ENCODE measurements at places on chromosomes 11 and 22.
A peak's percentile ranks its signal among the peaks of the same experiment; 100 is the strongest.

DNA sequence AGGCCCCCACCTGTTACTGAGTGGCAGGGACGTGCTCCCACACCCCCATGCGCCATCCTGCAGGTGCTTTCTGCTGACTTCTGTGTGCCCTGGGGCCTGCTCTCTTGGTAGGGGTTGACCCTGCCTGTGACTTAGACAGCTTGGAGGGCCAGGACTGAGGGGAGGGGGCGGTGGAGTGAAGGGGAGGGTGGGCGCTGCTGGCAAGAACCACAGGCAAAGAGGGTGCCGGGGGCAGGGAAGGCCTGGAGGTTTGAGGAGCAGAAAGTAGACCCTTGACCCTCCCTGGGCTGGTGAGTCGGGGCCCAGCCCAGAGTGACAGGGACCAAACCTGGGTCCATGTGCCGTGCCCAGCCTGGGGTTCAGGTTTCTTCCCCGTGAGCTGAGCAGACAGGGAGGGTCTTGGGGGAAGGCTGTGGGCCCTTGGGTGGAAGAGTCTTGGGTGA lies 17.8 kb downstream of the KCNQ1 start:
- H3K36me3 ChIP-seq: no peaks in the 10 kb centered on the region
- H3K4me1 ChIP-seq: peaks cover 5% of the 10 kb centered on the region
- DNase-seq: no peak
- no peak overlapping the region for H3K27ac ChIP-seq
- no peak overlapping the region for H3K4me3 ChIP-seq

GRCh38 chr11:14641801-14642200 lies 1.8 kb upstream of the PDE3B start:
- H3K4me1 ChIP-seq: peaks cover 7% of the 10 kb centered on the region
- H3K36me3 ChIP-seq: no peaks in the 10 kb centered on the region
- DNase-seq: no peak
- H3K27ac ChIP-seq: no peak overlapping the region
- no peak overlapping the region for H3K4me3 ChIP-seq

DNA sequence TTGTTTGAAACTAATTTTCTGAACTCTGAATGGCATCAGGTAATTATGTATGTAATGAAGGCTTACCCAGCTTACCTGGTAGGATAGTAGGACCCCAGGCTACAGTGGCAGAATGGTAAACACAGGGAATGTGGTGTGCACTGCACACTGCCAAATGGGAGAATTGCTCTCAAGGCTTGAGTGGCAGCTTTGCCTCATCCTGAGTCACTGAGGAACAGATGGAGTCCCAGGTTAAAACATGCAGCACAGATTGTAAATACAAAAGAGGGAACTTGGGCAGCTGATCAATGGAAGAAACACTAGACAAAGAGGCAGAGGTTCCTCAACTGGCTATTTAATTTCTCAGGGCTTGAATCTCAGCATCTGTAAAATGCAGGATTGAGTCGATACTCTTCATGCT lies 24.4 kb downstream of the GPR83 start:
- DNase-seq: no peak
- H3K27me3 ChIP-seq: no peaks in the 10 kb centered on the region
- H3K36me3 ChIP-seq: no peaks in the 10 kb centered on the region
- H3K4me1 ChIP-seq: no peaks in the 10 kb centered on the region

GRCh38 chr11:43419460-43419859 lies 60.7 kb downstream of the TTC17 start:
- no peak overlapping the region for H3K27ac ChIP-seq
- no peaks in the 10 kb centered on the region for H3K4me1 ChIP-seq
- H3K4me3 ChIP-seq: no peak overlapping the region
- no peaks in the 10 kb centered on the region for H3K27me3 ChIP-seq
- H3K36me3 ChIP-seq: peaks cover 12% of the 10 kb centered on the region
- DNase-seq: peak; percentile 45

DNA sequence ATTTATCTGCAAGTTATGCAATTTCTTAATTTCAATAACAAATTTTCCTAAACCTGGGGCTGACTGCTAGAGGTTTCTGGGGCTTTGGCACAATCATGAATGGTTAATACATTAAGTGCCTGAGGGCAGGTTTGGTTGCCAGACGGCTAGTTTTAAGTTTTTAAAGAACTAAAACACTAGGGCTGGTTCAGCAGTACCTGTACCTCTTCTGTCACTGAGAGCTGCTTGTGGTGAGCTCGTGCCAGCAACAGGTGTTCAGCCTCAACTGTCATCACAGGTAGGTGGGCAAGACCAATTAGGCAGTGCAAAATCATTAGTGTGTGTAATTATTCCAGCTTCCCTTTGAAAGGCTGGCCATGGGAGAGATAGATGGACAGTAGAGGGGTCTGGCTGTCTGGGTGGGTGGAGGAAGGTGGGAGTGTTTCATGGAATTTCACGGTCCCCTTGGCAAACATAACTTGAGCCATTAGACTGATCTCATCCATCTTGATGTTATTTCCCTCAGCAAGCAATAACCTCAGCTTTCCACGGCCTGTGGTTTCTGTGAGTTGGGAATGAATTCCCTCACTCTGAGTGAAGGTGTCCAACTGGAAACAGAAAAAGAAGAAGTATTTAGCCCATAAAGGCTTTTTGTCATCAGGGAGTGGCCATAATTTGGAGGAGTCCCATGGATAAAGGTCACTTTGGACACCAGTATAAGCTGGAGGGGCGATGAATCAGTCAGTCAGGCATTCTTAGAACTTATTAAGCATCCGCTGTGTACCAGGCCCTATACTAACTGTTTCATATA lies 114.8 kb downstream of the SNX19 start:
- H3K36me3 ChIP-seq: no peaks in the 10 kb centered on the region
- DNase-seq: peak; percentile 35
- H3K27ac ChIP-seq: no peak overlapping the region
- H3K4me3 ChIP-seq: no peak overlapping the region
- H3K27me3 ChIP-seq: no peaks in the 10 kb centered on the region
- no peaks in the 10 kb centered on the region for H3K4me1 ChIP-seq

DNA sequence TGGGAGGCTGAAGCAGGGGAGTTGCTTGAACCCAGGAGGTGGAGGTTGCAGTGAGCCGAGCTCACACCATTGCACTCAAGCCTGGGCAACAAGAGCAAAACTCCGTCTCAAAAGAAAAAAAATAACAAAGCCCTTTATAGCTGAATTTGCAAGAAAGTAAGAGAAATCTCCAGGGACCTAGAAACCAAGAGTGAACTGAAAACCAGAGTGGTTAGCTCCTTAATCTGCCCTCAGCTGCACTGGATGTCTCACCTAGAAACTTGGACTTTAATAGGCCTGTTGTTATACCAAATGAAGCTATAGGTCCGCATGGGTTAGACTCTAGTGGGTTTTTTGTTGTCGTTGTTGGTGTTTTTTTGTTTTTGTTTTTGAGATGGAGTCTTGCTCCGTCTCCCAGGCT lies 4.1 kb downstream of the NEU3 start:
- peaks cover 14% of the 10 kb centered on the region for H3K36me3 ChIP-seq
- H3K27me3 ChIP-seq: no peaks in the 10 kb centered on the region
- DNase-seq: no peak
- no peak overlapping the region for H3K4me3 ChIP-seq
- H3K27ac ChIP-seq: no peak overlapping the region

DNA sequence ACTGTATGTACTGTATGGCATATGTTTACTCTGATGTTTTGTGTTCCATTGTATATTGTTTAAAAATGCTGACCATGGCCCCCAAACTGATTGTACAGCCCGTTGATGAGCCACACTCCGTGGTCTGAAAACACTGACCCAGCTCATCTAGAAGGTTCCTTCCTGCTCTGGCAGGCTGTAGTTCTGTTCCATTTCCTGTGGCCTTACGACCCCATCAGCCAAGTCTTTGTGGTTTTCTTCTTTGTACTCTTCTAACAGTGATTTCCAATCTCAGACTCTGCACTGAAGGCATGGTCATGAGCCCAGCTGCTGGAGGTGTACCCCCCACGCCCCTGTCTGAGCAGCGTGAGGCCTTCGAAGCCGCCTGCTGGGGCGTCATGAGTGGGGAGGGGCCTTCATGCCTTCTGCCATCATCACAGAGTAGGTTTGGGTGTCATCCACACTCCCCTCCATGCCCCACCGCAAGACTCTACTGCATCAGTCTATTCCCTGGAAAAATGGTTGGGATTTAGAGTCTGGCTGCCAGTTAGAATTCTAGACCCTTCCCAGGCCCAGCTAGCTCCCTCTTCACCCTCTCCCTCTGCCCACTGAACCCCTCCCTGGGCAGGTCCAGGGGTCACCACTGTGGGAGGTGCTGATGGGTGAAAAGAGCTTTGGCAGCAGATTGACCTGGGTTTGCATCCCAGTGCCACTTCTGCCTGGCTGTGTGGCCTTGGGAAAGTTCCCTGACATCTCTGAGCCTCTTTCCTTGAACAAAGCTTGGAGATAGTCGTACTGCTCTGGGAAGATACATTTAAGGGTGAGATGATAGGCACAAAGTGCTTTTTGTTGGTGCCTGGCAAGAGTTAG lies 11.3 kb upstream of the C11orf96 start:
- no peaks in the 10 kb centered on the region for H3K27me3 ChIP-seq
- H3K36me3 ChIP-seq: no peaks in the 10 kb centered on the region
- DNase-seq: no peak
- H3K4me1 ChIP-seq: peaks cover 49% of the 10 kb centered on the region
- H3K4me3 ChIP-seq: no peak overlapping the region
- H3K27ac ChIP-seq: no peak overlapping the region

DNA sequence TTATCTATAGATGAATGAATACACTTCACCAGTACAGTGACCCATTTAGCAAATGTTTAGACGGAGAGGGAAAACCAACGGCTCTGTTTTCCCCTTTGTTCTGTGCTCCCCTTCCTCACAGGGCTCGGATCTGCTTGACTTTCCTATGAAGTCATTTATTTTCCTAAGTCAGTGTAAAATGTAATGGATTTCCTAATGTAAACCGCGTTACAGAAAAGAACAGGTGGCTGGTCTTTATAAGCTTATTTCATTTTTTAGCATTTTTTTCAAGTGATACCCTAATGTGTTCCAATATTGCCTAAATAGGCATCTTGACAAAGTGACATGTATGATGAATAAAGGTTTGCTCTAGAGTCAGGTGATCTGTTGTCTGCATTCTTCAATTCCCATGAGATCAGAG lies 207.5 kb downstream of the PGR start:
- no peaks in the 10 kb centered on the region for H3K27me3 ChIP-seq
- H3K4me1 ChIP-seq: peaks cover 10% of the 10 kb centered on the region
- H3K36me3 ChIP-seq: no peaks in the 10 kb centered on the region
- H3K4me3 ChIP-seq: no peak overlapping the region
- peak; percentile 48 for DNase-seq
- H3K27ac ChIP-seq: peak overlapping the region; percentile 50

DNA sequence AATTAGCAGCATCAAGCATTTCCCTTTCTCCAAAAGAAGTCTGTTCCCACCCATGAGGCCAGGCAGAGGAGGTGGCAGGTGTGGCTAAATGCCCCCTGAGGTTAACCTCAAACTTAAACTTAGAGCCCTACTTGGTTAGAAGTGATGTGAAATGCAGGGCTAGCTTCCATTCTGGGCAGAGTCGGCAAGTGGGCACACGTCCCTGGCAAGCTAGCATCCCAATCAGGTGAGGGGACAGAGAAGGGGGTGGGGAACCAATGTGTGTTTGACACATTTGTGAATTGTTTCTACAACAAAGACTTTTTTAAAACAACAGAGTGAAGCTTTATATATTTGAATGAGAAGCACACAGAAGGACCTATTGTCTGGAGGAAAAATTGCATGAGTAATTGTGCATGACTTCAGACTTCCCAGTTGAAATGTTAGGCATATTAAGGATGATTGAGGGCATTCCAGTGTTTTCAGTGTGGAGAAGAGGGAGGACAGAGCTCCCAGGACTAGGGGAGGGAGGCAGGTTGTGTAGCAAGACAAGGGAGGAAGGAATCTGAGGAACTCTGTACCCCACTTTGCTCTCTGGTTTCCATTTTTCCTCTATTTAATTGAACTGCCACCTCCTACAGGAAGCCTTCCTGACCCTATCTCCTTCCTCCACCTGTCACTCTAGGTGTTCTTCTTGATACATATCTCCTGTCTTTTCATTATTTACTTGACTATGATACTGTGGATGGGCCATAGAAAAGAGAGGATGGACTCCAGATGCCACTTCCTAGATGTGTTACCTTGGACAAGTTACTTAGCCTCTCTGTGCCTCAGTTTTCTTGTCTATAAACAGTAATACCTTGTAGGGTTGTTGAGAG lies 83.3 kb upstream of the PICALM start:
- no peaks in the 10 kb centered on the region for H3K36me3 ChIP-seq
- H3K27ac ChIP-seq: peak overlapping the region; percentile 66
- no peak overlapping the region for H3K4me3 ChIP-seq
- DNase-seq: peak; percentile 21

DNA sequence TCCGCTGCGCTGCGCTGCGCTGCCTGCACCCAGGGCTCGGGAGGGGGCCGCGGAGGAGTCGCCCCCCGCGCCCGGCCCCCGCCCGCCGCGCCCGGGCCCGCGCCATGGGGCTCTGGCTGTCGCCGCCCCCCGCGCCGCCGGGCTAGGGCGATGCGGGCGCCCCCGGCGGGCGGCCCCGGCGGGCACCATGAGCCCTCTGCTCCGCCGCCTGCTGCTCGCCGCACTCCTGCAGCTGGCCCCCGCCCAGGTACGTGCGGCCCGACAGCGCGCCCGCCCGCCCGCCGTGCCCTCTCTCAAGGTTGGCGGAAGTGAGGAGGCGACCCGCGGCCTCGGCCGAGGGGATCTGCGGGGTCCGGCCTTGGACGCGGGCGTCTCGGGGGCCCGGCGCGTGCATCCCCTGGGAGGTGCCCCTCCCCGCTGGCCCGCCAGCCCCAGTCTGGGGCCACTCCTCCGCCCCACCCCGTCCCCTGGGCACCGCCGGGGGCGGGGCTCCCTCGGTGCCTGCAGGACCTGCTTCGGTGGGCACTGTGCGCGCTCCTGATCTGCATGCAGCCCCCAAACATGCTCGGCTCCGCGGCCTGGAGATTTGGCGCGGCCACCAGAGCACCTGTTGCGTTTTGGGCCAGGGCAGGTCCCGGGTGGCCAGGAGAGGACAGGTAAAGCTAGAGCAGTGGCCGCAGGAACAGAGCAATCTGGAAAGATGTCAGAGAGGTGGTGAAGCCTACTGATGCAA lies 429 bp downstream of the VEGFB start:
- H3K27ac ChIP-seq: peak overlapping the region; percentile 55
- H3K4me3 ChIP-seq: peak overlapping the region; percentile 53
- H3K36me3 ChIP-seq: peaks cover 27% of the 10 kb centered on the region
- peak; percentile 58 for DNase-seq
- no peaks in the 10 kb centered on the region for H3K27me3 ChIP-seq
- H3K4me1 ChIP-seq: peaks cover 52% of the 10 kb centered on the region

DNA sequence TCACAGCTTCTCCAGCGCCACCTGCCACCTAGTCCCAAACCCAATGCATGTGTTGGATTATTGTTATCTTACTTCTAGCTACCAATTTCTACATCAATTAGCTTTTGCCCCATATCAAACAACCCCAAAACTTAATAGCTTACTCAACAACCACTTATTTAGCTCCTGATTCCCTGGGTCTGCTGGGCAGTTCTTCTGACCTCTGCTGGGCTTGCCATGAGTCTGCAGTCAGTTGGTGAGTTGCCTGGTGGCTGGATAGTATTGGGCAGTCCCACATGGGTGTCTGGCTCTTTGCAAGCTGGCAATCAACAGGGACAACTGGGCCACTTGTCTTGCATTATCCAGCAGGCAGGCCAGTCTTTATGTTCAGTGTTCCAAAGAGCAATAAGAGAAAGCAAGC lies 13.6 kb upstream of the MS4A15 start:
- no peaks in the 10 kb centered on the region for H3K36me3 ChIP-seq
- no peak for DNase-seq
- H3K27ac ChIP-seq: no peak overlapping the region
- no peaks in the 10 kb centered on the region for H3K27me3 ChIP-seq

Data from muscle of leg (tissue), 16 donors.